ENCODE measurements at places on chromosomes 2 and 18. TPM values are rescaled to one million over a fixed set of nuclear protein-coding genes. Genes with fewer than 3 reads are reported as not detected.

HSBP1L1 gene
- 9.8 TPM for total RNA-seq

MYL12B gene
- 197 TPM for total RNA-seq

SKA1 gene
- total RNA-seq: 4.1 TPM

FEV gene
- total RNA-seq: not detected

G6PC2 gene
- not detected for total RNA-seq

CENPA gene
- 4.1 TPM for total RNA-seq

GRCh38 chr2:21535826-21536225, 412.1 kb downstream of the TDRD15 start:
- DNase-seq: no peak

GRCh38 chr2:222861411-222862105, 722 bp downstream of the ACSL3 start:
- DNase-seq: peak; percentile 17

- no peak for DNase-seq
Measured at GRCh38 chr18:24482821-24483220, 22.4 kb downstream of the HRH4 start.

- no peak for DNase-seq
Measured at GRCh38 chr18:38475686-38476085, 910.1 kb upstream of the CELF4 start.

DNA sequence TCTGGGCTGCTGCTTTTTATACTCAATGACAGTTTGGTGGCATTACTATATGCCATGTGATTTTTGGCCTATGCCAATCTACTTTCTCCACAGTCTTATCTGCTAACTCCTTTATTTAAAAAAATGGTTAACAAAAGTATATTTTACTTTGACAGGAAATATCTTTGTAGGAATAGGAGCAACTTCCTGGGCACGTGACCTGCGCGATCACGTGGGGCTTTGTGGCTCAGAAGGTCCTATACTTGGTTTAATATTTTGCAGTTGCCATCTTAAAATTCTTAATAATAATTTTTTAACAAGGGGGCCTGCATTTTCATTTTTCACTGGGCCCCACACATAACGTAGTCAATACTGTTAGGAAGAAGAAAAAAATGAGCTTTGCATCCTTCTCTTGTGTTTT, 249.7 kb downstream of the ACTR3 start:
- no peak for DNase-seq

DNA sequence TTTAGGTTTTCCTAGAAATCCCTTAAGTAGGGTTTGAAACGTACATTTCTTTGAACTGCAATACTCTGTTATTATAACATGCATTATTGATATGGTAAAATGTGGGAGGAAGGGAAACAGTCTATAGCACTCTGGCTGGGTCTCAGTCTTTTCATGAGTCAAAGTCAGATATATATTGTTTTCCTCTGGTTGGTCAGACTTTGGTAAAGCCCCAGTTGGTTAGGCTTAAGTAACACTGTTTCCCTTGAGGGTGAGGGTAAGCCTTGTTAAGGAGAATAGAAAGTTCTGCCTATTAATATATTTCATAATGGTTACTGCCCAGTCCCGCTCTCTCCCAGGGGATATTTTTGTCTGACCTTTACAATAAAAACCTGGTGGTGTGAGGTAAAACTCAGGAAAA, 44.7 kb upstream of the TNP1 start:
- DNase-seq: no peak

DNA sequence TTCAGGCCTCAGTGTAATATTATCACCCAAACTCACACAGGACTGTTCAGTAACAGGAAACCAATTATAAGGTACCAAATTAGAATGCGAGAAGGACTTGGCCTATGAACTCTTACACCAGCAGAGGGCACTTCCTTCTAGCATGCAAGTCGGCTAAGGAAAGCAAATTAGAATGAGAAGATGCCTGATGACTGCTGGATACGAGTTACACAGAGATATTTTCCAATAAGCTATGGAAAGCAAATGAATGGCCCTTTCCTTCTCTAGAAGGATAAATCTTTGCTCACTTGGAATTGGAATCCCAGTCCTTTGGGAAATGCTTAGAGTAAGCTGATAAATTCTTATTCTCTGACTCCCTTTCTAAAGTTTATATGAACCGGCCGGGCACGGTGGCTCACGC, 109.8 kb downstream of the AP1S3 start:
- DNase-seq: no peak

DNA sequence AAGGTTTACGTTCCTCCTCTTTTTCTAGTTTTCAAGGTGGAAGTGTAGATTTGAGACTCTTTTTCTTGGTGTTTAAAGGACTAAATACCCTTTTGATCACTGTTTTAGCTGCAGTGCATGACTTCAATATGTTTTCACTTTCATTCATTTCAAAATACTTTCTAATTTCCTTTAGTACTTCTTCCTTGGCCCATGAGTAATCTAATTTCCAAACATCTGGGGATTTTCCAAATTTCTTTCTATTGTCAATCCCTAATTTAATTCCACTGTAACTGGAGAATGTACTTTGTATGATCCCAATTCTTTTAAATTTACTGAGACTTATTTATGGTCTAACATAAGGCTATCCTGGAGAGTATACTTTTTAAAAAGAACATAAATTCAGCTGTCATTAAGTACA, 3.8 kb upstream of the RHBDD1 start:
- no peak for DNase-seq

- DNase-seq: no peak
Measured at GRCh38 chr2:189367343-189367742, 73.9 kb upstream of the WDR75 start.

DNA sequence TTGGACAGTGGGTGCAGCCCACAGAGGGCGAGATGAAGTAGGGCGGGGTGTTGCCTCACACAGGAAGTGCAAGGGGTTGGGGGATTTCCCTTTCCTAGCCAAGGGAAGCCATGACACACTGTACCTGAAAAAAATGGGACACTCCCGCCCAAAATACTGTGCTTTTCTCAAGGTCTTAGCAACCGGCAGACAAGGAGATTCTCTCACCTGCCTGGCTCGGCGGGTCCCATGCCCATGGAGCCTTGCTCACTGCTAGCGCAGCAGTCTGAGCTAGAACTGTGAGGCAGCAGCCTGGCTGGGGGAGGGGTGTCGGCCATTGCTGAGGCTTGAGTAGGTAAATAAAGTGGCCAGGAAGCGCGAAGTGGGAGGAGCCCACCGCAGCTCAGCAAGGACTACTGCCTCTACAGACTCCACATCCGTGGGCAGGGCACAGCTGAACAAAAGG, 244.7 kb downstream of the NBAS start:
- DNase-seq: no peak

DNA sequence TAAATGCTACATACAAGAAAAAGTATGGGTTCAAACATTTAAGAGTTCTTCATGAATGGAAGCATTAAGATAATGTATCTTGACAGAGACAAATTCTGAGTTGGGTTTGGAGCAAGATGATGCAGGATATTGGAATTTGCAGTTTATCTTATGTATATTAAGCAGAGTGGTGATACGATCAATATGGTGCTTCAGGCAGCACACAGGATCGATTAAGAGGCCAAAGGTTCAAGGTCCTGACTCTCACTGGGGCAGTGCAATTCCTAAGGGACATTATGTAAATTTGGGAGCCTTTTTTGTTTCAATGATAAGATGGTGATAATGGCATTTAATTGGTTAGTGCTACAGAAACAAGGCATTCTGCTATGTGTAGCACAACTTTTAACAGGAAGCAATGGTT, 381.9 kb downstream of the KCNJ3 start:
- no peak for DNase-seq

GRCh38 chr2:227826019-227826521, 12.4 kb downstream of the CCL20 start:
- no peak for DNase-seq

DNA sequence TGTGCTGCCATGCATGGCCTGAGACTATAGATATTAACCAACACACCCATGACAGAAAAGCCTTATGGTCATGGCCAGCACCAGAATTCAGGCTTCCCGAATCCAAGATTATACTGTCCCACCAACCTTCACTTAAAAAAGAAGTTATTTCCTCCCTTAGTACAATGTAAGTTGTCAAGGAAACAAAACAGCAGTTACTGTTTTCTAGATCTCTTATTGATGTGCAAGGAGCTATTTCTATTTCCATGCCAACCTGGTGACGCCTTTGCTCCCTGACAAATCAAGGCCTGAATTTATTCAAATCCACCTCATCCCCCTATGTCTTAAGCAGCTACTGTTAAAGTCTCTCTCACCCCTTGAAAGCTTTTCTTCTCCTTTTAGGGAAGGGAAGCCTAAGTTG, 249.3 kb downstream of the ZNF521 start:
- peak; percentile 5 for DNase-seq
